ENCODE measurements at places on chromosomes 3 and 15.

- DNase-seq = no peak
These were observed 52.6 kb downstream of the NMD3 start for GRCh38 chr3:161273589-161274218.

DNA sequence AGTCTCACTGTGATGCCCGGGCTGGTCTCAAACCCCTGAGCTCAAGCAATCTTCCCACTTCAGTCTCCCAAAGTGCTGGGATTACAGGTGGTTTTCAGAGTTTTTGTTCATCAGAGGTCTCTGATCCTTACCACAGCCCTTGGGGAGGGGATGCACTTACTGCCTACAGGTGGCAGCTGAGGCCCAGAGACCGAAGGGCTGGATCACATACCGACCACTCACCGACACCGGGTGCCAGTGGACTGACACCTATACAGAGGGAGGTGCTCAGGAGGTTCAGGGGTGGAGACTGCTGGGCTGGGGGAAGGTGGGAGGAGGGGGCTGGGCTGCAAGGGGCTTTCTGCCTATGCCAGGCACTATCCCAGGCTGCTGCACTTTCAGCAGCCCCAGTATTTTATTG lies 19.5 kb downstream of the DUSP7 start:
- no peak for DNase-seq

GRCh38 chr15:80736560-80736959 lies 41.5 kb downstream of the ABHD17C start:
- no peak for DNase-seq

GRCh38 chr15:35522061-35522460 lies 23.9 kb downstream of the DPH6 start:
- DNase-seq = no peak

- no peak for DNase-seq
These were observed 585 bp downstream of the KIF23 start for GRCh38 chr15:69414701-69415167.

DNA sequence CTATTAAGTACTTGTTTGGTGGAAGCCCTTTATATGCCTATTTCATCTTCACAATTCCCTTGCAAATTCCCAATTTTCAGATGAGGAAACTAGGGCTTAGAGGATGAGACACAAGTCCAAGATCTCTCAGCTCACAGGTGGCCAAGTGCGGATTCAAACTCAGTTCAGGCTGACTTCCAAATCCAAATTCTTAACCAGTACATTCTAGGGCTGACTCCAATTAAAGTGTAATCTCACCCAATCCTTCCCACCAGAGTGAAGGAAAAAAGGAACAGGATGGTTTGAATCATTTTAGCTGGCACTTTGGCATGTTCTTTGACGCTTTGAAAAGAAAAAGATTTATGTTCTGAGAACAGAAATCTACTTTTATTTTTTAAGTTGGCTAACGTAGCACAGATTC lies 12.7 kb downstream of the ARHGEF3 start:
- DNase-seq = no peak

- DNase-seq = no peak
These were observed 1389.8 kb upstream of the ALCAM start for GRCh38 chr3:103976931-103977339.

DNA sequence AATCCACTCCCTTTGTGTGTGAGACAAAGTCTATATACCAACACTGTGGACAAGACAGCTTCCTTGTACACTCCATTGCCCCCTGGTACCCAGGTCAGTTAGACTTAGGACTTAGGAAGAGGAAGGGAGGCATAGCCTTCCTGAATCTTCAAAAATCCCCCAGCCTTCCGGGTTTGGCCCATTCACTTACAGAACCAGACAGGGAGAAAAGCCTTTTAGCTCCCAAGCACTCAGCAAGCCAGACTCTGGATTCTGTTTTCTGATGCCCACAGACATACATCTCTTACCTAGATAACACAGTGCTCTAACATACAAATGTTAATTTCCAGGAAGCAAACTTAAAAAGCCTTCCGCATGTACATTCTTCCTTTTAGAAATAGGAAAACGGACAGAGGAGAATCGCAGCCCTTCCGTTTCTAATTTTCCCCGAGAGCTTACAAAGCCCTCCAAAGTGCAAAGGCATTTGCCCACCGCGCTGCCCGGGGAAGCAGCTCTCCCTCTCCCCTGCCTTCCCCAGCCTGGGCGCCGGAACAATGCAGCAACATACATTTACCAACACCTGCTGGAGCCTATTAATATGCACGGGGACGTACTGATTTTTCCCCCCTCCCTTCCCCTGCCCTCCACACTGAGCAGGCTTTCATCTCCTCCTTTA lies 442.0 kb downstream of the MAGI1 start:
- DNase-seq = no peak

DNA sequence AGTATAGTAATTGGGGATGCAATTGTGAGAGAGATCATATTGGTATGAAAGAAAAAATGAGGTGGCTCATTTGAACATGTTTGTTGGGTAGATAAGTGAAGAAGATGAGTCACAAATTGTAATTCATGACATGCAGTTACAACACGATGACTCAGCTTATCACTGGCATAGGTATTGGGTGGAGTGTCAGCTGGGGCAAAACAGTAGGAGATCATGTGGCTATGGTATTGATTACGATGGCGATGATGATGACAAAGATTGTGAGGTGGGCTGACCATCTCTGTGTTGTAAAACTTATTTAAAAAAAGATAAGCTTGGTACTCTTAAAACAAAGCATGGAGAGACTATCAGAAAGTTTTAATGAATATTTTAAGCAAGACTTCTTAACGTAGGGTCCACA lies 11.6 kb upstream of the DPH6 start:
- no peak for DNase-seq

- DNase-seq = no peak
These were observed 9.5 kb upstream of the KNSTRN start for GRCh38 chr15:40372981-40373380.

DNA sequence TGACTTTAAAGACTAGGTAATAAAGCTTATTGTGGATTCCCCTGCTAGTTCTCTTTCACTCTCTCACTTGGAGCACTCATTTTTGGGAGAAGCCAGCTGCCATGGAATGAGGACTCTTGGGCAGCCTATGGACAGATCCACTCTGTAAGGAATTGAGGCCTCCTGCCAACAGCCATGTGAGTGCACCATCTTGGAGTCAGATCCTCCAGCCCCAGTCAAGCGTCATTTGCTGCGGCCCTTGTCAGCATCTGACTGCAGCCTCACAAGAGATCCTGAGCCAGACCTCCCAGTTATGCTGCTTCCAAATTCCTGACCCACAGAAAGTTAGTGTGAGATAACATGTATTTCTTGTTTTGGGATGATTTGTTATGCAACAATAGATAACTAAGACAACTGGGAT lies 101.9 kb downstream of the SEMA6D start:
- DNase-seq = no peak

DNA sequence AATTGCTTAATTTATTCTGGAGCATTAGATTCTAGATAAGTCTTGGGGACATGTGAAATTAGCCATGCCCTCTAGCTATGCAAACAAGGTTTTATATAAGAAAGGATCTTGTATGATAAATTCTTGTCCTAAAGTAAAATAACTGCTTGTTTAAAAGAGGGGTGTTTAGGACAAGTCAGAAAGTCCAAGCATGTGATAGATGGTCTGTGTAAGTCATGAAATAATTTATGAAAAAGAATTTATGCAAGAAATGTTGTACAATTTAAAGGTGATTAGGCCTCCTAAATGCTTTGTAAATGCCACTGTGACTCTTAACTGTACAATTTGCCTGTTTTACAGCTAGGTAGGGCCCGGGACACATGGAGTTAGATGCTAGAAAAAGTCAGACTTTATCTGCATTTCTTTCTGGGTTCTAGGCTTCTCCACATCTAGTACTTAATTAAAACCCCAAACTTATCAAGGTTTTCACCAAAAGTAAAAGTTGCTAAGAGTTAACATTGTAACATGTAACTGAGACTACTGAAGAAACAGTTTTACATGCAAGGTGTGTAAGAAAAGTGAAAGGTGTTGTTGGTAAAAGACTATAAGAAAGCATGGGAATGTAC lies 13.2 kb downstream of the LINS1 start:
- no peak for DNase-seq

All from SHP77 (cell line).